ENCODE measurements at places on chromosomes 5 and 9.

GRCh38 chr9:132078699-132079356, 839 bp downstream of the MED27 start:
- DNase-seq, result no peak

- no peak for DNase-seq
These were observed 1.1 kb upstream of the OBP2B start for GRCh38 chr9:133210202-133210532.

- peak; percentile 27 for DNase-seq
These were observed 337.4 kb upstream of the PUM3 start for GRCh38 chr9:3181049-3181953.

DNA sequence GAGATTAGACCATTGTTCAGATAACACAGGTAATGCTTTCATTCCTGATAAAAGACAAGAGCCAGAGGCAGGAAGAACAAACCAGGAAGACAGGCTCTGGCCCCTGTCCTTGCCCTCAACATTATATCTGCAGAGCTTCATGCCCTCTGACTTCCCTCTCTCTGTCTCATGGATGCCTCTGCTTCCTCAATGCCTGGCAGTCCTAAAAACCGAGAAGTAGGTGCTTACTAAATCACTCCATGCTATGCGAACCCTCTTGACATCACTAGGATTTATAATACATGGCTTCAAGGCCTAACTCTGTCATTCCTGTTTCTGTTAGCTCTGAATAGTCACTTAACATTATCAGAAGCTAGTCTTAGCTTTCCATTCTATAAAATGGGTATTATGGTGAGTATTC, 117.8 kb downstream of the TLR4 start:
- DNase-seq, result no peak

DNA sequence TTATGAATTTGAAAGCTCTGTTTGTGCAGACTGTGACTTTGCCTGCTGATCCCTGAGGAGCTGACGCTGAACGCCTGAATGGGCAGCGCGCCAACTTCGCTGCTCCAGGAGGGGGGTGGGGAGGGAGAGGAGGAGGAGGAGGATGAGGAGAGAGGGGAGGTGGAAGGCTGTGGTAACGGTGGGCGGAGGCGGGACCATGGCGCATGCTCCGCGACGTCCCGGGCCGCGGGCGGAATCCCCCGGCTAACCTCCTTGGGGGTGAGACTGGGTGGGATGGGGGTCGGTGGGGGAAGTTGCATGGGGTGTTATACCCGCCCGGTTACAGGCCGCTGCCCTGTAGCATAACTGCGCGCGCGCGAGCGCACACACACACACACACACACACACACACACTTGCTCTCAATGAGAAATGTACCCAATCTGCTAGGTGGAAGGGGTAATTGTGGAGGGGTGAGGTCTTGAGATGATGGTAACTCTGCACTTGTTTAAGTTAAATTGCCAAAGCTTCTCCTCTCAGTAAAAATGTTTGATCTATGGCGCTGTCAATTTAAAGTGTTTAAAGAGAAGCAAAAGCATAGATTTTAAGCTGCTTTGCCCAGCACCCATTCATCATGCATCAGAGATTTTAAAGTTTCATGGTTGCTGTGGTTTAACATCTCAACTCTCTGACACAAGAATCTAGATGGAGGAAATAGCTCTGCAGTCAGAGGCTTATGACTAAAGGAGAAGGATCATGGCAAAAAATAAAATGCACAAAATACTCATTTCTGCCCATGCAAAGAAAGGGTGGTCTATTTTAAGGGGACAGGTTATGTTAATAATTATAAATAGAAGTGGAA, 76.6 kb upstream of the TBCA start:
- DNase-seq, result peak; percentile 20

DNA sequence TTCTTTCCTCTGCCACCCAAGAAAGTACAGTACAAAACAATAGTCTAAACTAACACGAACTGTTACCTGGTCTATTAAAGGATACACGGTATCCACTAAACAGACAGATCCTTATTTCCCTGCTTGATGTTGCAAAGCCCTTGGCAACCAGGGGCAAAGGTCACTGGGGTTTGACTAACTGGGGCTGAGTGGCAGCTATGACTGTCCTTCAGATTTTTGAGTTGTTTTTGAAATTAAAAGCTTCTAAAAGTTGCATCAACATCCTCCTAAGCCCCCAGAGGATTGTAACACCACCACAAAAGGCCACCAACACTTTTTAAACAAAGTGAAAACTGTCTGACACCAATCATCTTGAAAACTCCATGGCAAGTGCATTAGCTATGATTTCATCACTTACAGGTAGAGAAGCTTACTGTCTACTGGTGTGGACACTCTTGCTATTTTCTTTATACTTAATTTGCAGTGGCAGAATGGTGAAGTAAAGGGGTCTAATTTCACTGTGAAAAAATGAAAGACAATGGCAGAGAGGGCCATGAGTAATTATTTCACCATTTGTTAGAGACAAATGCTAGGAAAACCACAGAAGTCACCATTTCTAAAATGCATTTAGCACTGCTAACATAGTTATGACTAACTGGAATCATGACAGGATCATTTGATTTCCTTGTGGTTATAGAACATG, 292.4 kb downstream of the EFNA5 start:
- DNase-seq, result no peak

GRCh38 chr5:88673253-88674105, 209.5 kb downstream of the MEF2C start:
- no peak for DNase-seq

DNA sequence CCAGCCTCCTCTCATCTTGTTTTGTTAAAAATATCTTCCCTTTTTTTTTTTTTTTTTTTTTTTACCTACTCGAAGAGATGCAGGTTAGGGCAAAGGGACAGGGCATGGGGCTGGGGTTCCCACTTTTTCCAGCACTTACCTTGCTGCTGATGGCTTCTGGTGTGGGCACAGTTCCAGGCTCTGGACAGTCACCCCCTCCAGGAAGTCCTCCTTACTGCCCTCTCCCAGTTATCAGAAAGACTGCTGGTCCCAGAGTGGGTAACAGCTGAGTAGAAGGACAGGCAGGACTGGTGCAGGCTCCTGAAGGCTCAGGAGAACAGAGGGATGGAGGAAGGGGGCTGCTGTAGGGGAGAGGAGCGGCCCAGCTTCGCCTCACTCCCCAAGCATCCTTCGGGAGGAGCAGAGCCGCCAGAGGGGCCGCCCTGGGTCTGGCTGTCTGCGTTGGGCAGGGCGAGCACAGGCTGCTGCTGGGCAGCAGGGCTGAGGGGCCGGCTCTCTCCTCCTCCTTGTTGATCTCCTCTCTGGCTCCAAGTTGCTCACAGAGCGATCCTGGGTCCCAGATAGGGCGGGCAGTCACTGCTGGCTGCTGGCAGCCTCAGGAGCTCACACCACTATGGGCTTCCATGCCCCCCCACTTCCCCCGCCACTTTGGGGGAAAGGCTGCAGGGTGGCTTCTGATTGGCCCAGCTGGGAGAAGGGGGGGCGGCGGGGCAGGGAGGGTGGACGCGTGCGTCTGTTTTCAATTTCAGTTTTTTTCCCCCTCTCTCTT, at the start of gene PDGFRB:
PDGFRB (minus strand) TSS at position 588 of the 769 bp plus-strand sequence. CDS start 18,798 bp downstream, outside the sequence.
- no peak for DNase-seq

- no peak for DNase-seq
These were observed 141.5 kb upstream of the MTAP start for GRCh38 chr9:21660976-21661375.

DNA sequence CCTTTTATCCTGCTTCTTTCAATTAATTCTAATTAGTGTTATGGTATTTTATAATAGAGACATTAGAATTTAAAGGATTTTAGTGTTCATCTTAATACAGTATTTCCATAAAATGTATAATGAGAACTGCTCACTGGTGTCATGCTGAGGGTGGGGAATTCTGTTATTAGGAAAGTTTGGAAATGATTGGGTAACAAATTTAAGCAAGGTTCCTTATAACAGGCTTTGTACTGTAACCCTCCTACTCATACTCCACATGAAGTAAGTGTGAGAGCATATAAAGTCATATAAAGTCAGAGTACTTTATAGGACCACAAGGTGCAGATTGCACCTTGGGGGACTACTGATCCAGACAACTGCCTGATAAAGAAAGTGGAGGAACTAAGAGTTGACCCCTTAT, 42.2 kb downstream of the SV2C start:
- no peak for DNase-seq

- no peak for DNase-seq
These were observed 9.1 kb downstream of the GFPT2 start for GRCh38 chr5:180343831-180344695.

DNA sequence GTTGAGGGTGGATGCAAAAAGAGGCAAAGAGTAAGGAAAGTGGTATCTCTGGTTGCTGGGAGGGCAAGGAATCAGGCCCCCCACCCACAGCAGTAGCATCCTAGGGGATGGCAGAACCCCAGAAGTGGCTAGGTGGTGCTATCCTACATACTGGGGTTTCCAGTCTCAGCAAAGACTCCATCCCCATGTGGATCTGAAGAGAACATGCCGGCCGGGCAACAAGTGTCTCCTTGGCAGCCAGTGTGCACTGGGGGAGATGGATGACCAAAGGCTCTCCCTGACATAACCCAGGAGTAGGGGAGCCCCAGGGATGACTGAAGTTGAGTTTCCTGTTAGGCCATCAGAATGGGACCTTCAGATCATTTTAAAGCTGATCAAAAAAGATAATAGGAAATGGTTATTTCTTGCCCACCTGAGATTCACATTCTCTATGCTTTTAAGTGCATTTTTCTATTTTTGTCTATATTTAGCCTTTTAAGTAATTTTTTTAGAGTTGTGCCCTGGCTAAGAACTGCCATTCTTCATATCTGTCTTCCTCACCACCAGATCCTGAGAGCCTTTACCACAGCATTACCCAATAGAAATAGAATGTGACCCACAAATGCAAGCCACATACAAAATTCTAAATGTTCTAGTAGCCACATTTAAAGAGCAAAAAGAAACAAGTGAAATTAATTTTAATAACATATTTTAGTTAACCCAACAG, 78.7 kb upstream of the SMIM23 start:
- no peak for DNase-seq

DNA sequence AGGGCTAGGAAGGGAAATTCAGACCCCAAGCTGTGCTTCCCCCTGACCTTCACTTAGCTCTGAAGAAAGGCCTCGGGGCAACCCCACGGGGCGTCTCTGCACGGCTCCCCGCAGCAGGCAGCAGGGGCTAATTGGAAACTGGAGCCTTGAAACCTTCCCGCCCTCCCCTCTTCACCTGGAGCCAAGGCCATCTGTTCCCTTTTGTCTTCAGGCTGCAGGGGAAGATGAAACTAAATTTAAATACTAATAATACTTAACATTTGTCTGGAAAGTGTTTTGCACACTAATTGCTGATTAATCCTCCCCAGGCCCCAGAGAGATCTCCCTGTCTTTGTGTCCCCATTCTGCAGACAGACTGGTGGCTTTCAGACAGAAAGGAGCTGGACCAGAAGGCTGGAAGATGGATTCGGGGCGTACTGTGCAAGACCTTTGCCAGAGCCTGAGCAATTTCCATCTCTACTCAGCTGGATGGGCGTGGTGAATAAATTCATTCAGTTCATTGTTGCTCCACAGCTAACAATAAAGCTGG, 34.1 kb upstream of the CPLX2 start:
- DNase-seq, result no peak

GRCh38 chr9:15021146-15021545, 110.9 kb upstream of the FREM1 start:
- DNase-seq, result no peak

DNA sequence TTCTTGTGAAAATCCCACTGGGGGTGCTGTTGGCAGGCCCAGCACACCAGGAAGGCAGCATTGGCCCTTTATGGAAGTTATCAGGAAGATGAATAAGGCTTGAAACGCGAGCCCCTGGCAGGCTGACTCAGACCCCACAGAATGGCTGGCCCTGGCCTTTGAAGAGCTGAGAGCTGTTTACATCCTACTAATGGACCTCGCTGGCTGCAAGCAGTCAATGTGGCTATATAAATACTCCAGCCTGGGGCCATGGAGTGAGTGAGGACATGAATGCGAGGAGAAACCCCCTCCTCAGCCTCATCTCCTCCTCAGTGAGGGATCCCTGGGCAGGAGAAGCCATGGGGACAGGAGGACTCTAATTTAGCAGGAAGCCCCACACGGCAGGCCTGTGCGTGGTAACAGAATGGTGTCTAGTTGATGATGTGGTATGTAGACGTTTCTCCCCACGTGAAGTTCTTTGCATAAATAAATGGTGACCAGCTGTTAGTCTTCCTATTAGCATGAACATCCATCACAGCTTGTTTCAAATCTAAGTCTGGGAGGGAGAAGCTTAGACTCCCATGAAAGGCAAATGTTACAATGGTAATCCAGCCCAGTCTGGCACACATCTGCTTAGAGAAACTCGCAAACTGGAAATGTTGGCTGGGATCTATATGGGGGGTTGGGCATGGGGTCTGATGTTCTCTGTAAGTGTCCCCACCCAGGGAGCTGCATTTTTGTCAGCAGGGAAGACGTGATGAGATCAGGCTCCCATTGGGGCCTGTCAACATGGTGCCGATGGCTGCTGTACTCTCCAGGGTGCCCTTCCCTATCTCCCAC, 175.1 kb upstream of the PITX1 start:
- no peak for DNase-seq

GRCh38 chr5:141476132-141476911, 556 bp downstream of the PCDHGC3 start:
- DNase-seq, result no peak

DNA sequence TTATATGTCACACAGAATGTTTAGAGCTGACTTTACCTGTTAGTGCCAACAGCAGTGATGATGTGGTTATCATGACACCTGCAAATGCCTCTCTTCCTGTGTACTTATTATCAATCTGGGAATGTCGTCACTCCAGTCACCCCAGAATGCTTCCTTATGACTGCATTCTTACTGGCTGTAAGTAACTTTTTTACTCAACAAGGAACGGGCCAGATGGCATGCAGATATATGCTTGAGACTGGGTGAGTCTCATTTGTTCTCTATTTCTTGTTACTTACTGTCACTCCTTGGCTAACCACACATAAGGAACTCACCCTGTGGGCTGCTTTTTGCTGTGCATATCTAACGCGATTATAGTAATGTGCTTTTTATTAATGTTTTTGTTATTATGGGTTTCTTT, 385.5 kb upstream of the MEF2C start:
- DNase-seq, result no peak

- no peak for DNase-seq
These were observed 128.9 kb upstream of the CCNH start for GRCh38 chr5:87541676-87542075.

- no peak for DNase-seq
These were observed 201.5 kb downstream of the C9orf50 start for GRCh38 chr9:129419382-129419899.

DNA sequence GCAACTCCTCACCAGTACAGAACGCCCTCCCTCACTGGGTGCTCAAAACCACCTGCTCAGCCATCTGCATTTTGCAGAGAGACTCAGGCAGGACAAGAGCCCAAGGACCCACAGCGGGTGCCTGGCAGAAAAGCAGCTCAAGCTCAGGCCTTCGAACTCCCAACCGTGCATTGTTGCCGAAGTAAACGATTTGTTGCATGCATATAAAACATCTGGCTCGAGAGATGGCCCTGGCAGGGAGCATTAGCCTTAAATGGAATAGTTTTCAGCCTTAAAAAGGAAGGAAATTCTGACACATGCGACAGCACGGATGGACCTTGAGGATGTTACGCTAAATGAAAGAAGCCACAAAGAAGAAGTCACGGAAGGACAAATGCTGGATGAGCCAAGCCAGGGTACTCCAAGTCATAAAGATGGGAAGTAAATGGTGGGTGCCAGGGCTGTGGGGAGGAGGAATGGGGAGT, 160.4 kb upstream of the PHYKPL start:
- DNase-seq, result no peak
